ENCODE measurements at places on chromosomes 3 and 15.

- DNase-seq, result no peak
Observed at GRCh38 chr3:38586546-38587520, 62.7 kb downstream of the SCN5A start.

DNA sequence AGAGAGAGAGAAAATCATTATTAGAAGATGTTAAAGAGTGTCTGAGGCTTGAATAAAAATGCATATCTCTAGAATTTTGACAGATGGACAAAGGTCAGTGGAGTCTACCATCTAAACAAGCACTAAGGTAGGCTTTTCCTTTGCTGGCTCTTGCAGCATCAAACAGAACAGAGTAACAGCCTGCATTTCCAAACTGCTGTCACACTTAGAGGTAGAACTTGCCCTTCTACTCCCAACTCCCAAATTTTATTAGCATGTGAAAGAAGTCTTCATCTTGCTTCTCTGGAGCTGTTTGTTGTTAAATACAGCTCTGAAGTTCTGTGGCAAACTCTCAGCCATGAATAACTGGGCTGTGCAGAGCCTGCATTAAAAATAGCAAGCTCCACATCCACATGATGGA, 4.1 kb upstream of the MB21D2 start:
- no peak for DNase-seq

- no peak for DNase-seq
Observed at GRCh38 chr3:10286596-10287295, 6.0 kb downstream of the GHRL start.

GRCh38 chr3:127256733-127257271, 31.0 kb downstream of the PRR20G start:
- no peak for DNase-seq

DNA sequence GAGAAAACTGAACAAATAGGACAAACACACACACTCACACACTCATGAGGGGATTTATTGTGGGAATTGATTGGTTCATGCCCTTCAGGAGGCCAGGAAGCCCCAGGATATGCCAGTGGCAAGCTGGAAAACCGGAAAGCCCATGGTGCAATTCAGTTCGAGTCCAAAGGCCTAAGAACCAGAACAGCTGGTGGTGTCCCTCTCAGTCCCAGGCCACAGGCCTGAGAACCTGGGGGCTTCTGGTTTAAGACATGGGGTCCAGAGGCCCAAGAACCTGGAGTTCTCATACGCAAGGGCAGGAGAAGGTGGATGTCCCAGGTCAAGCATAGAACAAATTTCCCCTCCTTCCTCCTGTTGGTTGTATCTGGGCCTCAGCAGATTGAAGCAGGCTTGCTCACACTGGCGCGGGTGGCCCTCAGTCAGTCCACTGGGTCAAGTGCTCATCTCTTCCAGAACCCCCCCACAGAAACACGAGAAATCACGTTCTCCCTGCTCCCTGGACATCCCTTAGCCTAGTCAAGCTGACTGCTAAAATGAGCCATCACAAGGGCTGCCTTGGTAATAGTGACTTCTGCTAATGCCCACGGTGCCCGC, 50.1 kb upstream of the RPL32 start:
- DNase-seq, result no peak

GRCh38 chr3:122678506-122678905, 2.1 kb upstream of the PARP14 start:
- no peak for DNase-seq

DNA sequence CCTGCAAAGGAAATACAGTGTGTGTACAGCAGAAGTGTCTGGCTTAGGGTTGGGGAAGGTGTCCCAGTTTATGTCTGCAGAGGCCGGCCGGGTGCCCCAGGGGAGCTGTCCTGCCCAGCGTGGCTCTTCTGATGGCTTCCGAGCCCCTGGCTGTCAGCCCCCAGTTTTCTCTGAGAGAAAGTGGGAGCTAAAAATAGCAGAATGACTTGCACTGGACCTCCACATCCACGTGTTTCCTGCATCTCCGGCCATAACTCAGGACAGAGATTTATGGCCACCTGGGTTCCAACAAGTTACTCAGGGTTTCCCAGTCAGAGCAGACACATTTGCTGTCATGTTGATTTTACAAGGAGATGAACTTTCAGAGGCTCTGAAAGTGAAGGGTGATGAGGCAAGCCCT, 192.0 kb downstream of the ATP10A start:
- DNase-seq, result no peak

Measured in hypothalamus (tissue), 51 donors.